AG09309 (cell line): ENCODE measurements at places on chromosomes 7 and 10.

- DNase-seq: peak; percentile 14
Measured at GRCh38 chr7:149261316-149261828, 624 bp upstream of the ZNF783 start.

DNA sequence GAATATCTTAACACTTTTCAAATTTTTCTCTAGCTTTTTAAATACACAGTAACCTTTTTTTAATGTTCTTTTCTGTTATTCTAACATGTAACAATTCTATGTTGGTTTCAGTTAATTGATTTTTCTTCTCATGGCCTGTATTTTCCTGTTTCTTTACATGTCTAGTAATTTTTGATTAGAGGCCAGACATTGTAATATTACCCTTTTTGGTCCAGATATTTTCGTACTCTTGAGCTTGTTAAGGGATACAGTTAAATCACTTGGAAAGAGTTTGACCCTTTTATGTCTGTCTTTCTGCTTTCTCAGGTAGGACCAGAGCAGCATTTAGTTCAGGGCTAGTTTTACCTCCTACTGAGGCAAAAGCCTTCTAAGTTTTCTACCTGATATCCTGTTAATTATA lies 45.0 kb downstream of the BICC1 start:
- DNase-seq: no peak

- DNase-seq: no peak
Measured at GRCh38 chr7:51827631-51828030, 511.0 kb upstream of the COBL start.

DNA sequence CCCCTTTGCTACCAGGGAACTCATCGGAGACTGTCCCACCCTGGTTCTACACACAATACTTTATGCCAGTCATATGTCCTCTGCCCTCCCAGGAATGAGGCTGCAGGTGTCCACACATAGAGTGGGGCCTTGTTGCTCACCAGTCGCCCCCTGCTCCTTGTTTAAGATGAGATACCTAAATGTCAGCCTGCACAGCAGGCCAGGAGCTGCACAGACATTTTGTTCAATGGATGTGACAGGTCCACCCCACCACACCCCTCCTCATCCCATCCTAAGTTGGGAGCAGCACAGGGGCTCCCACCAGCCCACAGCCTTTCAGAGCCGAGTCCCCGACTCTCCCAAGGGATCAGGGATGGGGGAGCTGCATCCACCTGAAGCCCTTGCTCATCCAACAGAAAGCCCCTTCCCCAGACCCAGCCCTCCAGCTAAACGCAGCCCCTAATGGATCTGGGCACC lies 6.2 kb upstream of the GRID1 start:
- DNase-seq: no peak

- no peak for DNase-seq
Measured at GRCh38 chr10:35412003-35412723, 75.9 kb downstream of the CCNY start.

GRCh38 chr10:132110713-132111112 lies 45.0 kb downstream of the JAKMIP3 start:
- DNase-seq: no peak

DNA sequence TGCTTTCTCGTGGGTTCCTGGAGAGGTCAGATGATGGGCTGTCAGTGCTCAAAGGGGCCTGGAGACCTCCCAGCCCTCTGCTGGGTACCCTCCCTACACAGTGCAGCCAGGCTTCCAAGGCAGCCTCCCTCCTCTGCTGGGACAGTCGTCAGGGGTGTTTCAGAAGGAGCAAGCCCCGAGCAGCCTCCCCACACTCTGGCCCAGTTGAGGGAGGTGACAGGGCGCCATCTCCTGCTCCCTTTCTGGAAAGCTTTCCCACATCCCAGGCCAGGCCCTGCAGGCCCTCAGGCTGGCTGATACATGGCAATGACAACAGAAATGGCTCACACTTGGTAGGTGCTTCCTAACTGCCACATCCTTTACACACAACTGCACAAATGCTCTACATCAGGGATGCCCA lies 32.1 kb downstream of the KCNMA1 start:
- no peak for DNase-seq

GRCh38 chr7:3559278-3559677 lies 258.2 kb downstream of the SDK1 start:
- no peak for DNase-seq

DNA sequence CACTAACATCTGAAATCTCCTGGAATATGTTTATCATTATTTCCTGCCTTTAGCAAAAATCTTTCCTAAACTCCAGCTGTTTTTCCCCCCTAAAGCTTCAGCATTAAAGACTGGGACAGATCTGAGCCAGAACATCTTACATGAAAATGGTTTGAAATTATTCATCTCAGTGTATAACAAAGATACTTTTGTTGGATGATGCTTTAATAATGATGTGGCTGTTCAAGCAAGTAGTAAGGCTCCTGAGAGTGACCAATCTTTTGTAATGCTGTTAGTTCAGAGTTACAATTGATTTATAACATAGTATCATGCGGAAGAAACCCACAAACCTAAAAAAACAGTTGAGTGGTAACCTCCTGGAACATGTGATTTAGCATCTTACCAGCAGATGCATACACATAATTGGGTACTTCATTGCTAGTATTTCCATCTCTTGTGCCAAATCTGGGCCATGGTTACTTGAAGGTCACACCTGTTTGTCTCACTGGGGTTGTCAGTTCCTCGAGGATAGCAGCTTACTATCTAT lies 1.5 kb downstream of the BZW2 start:
- no peak for DNase-seq

DNA sequence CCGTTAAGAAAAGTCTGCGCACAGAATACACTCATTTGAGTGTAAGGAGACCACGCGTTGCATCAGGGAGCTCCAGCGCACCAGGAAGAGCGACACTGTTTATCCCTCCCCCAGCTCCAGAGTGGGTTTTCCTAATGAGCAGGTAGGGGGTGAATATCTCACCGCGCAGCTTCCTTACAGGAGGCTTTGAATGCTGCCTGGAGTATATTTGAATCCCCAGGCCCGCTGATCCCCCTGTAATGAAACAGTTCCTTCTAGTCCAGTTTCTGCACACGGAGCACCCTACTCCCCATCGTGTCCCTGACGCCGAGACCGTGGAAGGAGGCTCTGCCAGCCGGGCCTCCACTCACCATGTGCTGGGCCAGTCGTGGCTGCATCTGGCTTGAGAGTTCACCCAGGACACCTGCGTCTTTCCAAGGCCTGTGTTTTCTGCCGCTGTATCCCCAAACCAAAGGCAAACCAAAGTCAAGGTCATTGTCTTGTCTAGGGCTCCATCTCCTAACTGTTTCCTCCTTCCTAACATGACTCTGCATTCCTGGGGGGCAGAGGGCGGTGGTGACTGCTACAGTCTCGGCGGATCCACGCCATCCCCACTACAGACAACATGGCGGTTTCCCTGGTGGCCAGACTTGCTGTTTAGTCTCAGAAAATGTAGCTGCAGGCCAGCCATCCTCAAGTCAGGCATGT lies 167.8 kb downstream of the USP6NL start:
- DNase-seq: no peak

- peak; percentile 52 for DNase-seq
Measured at GRCh38 chr10:72503241-72503640, 122.6 kb downstream of the MICU1 start.

GRCh38 chr10:93259126-93259525 lies 185.4 kb downstream of the CYP26A1 start:
- no peak for DNase-seq

GRCh38 chr7:5495581-5496375 lies 72.1 kb upstream of the TNRC18 start:
- no peak for DNase-seq

- no peak for DNase-seq
Measured at GRCh38 chr7:25664593-25664992, 436.3 kb upstream of the NPVF start.

DNA sequence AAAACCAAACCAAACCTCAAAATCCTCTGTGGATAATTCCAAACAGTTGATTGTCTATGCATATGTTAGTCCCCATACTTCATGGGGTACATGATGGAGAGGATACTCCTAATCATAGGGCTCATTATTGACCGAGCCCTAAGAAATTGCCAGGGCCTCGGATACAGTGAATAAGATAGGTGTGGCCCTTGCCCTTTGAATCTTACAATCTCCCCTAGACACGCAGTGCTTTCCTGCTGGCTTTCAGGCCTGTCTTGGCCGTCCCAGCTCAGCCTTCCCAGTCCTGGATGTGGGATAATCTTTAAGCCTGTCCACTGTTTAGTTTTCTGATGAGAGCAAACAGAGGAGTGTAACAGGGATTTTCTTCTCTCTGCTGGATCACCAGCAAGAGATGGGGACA lies 161.8 kb downstream of the TMEM178B start:
- DNase-seq: no peak

DNA sequence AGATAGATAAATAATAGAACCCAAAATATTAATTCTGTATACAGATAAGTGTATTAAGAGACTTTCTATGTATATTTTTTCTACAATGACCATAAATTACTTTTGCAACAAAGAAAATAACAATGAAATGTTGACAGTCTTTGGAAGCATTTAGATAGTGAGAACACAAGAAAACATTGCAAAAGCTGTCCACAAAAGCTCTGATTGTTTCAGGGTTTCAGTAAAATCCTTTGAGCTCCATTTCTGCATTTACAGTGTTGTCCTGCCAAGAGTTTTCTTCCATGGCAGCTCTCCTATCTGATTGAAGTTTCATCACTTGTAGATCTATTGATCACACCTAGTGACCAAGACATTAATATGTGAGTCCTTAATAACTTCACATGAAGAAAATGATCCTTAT lies 321.8 kb downstream of the GPR37 start:
- no peak for DNase-seq

GRCh38 chr7:23247046-23247602 lies 549 bp downstream of the GPNMB start:
- DNase-seq: no peak

GRCh38 chr10:490891-491571 lies 198.4 kb downstream of the DIP2C start:
- peak; percentile 61 for DNase-seq

- no peak for DNase-seq
Measured at GRCh38 chr7:107322015-107322414, 147.8 kb upstream of the GPR22 start.

DNA sequence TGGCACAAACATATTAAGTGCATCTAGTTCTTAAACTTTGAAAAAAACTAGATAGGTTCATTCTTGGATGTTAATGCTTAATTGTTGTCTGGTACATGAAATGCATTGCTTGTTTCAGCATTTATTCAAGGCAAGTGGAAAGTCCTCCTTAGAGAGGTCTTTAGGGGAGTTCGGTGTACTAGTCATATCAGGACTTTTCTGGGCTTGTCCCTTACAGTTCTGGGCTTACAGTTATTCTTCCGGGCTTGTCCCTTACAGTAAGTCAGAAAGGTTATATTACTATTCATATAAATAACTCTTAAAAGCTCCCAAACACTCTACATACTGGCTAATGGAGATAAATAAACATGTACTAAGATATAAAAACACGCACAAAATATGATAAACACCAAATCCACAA lies 61.6 kb upstream of the MRLN start:
- no peak for DNase-seq

DNA sequence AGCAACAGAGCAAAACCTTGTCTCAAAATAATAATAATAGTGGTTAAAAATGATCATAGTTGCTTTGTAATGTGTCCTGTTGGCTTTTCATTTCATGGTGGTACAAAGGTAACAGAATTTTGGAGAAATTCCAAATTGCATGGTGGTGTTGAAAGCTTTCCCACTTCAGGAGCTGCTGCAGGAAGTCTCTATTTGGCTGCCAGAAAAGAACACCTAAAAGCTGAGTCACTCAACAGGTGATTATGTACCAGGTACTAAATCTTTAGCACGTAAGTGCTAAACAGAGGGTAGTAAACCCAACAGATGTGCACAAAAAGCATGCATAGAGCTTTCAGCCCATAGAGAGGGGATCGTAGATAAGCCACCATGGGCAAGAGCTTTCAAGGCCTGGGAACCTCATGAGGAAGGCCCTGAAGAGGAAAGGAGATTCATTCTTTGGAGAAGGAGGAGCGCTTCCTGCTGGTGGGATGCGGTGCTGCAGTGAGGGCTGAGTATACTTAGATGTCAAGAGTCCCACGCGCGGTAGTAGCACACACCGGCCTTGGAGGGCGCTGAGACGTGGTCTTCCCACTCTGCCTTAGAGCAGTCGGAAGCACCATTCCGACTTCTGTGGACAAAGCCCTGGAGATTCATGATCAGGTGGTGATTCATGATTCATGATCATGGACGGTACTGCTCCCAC lies 118.7 kb downstream of the RALA start:
- no peak for DNase-seq

DNA sequence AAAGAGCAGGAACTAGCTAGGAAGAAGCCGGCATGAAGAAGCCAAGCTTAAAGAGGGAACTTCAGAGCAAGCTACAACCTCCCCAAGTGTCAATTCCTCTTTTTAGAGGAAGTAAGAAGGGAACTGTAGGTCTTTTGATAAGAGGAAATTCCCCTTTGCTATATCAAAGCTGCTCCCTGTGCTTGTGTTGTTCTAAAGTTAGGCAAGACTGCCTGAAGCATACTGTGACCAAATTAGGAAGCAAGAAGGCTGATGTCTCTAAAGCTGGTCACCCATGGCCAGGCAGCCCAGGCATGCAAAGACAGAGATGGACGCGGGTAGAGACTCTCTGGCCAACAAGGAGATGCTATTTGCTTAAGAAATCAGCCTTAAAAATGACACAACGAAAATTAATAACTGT lies 87.9 kb downstream of the RNF216 start:
- no peak for DNase-seq

DNA sequence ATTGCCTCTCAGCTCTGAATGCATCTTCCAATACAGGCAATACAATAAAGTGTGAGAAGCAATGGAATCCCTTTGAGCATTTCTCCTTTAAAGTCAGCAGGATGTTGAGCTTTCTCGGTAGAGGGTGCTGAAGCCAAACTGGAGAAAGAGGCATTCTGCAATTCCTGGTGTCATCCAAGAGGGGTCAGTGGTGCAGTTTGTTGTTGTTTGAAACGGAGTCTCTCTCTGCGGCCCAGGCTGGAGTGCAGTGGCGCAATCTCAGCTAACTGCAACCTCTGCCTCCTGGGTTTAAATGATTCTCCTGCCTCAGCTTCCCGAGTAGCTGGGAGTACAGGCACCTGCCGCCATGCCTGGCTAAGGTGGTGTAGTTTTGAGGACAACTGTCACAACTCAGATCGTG lies 486.5 kb downstream of the CALN1 start:
- DNase-seq: no peak

DNA sequence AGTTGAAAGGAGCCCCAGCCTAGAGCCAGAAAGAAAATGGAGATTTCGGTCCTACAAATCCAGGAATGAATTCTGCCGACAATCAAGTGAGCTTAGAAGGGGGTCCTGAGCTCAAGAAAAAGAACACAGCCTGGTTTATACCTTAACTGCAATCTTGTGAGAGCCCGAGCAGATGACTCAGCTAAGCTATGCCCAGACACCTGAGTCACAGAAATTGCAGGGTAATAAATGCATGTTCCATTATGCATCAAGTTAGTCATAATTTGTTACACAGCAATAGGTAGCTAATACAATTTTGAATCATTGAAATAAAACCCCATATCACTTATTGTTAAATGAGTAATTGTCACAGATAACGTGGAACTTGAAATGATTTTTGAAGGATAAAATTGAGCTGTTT lies 111.8 kb upstream of the FOXP2 start:
- DNase-seq: no peak
